Stimulated activated CD4-positive, alpha-beta T cell treated with anti-CD3 and anti-CD28 coated beads, Interleukin-1b, Interleukin-23, amount 100 ng/mL, for 1 hour (primary cell): ENCODE measurements at places on chromosomes 2 and 18.

GRCh38 chr2:145422576-145422975, 902.7 kb upstream of the ZEB2 start:
- DNase-seq, result no peak

GRCh38 chr2:226835420-226835795, 446 bp upstream of the RHBDD1 start:
- DNase-seq, result no peak

DNA sequence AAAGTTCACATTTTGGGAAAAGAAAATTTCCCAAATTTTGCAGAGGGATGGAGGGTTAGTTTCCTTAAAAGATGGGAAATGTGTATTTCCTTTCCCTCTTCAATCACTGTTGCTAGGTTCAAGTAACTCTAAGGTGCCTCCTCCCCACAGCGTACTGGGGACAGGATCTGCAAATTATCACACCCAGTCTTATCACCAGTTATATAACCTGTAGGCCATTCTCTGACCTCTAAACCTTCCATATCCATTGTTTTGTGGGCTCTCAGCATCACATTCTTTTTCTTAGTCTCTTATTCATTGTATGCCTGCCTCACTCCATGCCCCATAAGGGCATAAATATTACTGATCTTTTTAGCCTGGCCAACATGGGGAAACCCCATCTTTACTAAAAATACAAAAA, 3.6 kb upstream of the MTHFD2 start:
- no peak for DNase-seq

DNA sequence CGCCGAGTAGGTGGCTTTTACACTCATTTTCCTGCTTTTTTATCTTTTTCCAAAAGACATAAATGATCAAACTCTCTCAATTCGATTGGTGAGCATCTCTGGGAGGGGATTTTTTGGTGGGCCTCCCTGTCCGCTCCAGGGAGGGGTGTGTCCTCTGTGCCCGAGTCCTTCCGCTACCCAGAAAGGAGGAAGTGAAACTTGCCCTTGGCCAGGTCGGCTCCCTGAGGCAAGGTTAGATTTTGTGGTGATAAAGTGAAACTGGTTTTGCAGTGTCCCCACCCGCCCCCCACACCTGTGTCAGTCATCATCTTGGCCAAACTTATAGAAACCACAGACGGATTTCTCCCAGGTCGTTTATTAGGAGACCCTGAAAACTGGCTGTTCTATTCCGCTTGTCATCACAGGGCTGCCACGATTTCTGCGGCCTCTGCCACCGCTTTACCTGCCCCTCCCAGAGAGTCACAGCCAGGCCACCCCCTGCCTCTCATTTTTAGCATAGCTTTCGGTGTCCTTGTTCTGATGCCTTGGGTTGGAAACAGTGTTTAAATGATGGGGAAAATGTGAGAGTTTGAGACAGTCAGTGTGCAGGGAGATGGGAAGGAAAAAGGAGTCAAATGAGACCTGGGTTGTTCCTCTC, 93.6 kb downstream of the SH3BP4 start:
- no peak for DNase-seq

GRCh38 chr18:24928301-24928878, 423.6 kb downstream of the ZNF521 start:
- DNase-seq, result no peak

DNA sequence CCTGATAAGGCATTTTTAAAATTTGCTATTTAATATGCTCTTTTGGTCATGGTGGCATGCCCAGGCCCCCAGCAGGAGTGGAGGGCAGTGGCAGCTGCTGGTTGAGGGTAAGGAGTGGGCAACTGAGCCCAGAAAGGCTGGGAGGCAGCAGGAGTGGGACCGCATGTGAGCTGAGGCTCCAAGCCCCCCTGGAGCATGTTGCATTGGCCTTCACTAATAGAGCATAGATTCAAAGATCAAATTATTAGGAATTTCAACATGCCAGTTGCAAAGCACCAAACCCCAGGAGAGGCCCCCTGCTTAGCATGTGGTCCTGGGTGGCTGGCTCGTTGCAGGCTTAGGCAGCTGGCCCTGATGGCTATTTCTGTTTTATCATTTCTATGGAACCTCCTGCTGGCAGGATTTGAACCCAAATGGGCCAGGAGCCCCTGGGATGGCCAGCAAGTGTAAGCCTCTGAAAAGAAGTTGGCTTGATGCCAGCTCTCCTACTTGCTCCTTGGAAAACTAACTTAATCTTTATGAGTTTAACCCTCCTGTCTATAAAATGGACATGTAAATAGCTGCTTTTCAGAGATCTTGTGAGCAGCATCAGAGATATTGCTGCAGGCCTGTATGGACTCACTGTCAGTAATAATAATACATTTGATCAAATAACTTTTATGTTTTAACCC, 42.1 kb upstream of the TMEM131 start:
- DNase-seq, result no peak

DNA sequence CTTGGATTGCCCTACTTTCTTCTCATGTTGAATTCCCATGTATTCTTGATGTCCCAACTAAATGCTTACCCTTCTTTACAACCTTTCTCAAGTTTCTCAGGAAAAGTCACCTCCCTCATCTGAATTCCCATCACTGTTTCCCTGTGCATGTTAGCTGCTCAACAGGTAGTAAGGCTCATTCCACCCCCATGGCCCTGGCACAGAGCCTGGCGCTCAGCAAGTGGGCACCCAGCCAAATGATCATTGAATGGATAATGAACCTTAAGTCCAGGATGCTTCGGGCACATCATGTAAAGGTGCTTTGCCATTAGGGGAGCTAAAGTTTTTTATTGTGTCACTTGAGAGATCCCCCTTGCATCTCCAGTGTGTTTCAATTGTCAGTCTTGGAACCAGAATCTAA, 124.0 kb downstream of the PKP4 start:
- no peak for DNase-seq

DNA sequence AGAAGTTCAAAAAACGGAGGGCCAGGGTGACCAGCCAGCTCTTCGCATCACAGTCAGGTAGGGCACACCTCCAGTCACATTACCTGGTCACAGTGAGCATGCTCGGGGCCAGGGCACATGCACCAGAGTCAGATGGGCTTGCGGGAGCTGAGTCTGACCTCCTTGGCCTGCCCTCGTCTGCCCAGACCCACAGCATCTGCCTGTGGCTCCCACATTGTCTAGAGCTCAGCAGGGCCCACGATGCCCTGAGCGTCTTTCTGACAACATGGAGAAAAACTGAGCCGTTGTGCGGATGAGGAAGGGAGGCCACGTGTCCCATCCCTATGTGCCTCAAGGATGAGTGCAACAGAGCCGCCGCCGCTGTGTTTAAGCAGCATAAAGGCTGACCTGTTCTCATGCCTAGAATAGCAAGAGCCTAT, 37.6 kb downstream of the CRACDL start:
- no peak for DNase-seq

DNA sequence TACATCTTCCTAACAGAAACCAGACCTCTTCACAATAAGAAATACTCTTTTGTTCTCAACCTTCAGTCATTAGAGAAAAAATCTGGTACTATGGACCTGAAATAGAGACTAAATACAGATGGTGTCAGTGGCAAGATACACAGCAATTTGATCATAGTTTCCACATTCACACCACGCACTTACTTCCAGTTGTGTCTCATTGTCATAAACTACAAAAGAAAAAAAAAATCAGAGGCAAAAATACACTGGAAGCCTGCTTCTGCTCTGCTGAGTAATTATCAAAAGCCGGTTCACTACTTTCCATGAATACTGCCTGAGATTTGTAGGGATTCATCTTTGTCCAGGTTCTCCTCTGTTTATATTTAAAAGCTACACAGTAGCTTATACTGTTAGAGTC, 182.6 kb downstream of the PID1 start:
- DNase-seq, result no peak

GRCh38 chr2:5701266-5701665, 9.1 kb downstream of the SOX11 start:
- no peak for DNase-seq

- no peak for DNase-seq
Measured at GRCh38 chr2:234950730-234951663, 820 bp upstream of the SH3BP4 start.

DNA sequence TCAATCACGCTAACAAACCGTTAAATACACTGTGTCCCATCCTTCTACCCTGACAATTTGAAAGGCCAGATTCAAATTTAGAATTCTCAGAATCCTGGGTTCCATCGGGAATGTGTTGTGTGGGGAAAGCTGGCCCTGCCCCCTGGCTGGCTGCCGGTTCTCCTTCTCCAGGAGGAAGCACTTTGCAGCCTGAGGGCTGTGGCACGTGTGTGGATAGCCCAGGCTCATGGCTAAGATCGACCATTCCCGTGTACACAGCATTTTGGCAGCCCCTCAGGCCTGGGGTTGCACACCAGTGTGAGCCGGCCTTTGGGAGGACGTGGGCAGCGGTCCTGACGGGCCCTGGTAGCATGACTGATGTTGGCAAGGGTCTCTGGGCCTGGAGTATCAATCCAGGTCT, 51.0 kb upstream of the ROCK2 start:
- DNase-seq, result no peak

- DNase-seq, result no peak
Measured at GRCh38 chr2:233981574-233982420, 64.6 kb downstream of the TRPM8 start.

GRCh38 chr2:148978706-148979105, 59.8 kb upstream of the LYPD6B start:
- DNase-seq, result no peak

DNA sequence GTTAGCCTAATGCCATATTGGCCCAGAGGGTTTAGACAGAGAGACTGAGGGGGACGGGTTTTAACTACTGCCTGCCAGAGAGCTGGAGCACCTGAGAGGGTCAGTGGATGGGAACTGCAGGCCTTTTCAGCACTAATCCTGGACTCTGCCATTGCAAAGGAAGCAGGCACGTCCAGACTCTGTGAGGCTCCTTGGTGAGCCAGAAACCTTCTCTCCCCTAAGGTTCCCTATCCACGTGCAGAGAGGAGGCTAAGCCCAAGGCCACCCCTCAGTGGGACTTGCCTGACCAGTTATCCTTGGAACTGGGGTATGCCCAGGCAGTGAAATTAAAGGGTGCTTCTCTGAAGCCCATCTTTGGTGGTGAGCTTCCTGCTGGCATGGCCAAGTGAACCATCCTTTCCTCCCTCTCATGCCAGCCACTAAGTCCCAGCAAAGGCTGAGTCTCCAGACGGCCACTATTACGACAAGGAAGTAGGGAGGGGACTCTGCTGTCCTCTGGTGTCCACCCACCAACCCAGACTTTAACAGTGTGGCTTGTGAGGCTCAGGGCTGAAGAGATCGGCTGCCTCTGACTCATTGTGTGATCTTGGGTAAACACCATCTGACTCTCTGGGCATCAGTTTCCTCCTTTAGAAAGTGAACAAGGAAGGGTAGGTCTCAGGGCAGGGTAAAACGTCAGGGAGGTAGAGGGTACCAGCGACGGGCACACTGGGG, 3.9 kb upstream of the MLPH start:
- no peak for DNase-seq

GRCh38 chr2:117523267-117523666, 291.2 kb upstream of the DDX18 start:
- no peak for DNase-seq

DNA sequence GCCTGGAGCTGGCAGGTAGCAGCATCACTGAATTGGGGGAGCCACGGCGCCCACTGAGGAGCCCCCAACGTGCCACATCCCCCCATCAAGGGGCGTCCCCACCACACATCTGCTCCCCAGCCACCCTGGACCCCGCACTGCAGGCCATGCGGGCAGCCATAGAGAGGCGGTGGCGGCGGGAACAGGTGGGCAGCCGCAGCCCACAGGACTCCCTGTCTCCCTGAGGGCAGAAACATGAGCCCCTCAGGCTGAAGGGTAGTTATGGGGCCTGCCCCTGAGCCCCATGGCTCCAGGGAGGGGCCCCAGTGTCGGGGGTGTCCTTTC, 26.6 kb downstream of the CROCC2 start:
- no peak for DNase-seq

GRCh38 chr18:50051288-50051687, 143.7 kb downstream of the MYO5B start:
- no peak for DNase-seq

DNA sequence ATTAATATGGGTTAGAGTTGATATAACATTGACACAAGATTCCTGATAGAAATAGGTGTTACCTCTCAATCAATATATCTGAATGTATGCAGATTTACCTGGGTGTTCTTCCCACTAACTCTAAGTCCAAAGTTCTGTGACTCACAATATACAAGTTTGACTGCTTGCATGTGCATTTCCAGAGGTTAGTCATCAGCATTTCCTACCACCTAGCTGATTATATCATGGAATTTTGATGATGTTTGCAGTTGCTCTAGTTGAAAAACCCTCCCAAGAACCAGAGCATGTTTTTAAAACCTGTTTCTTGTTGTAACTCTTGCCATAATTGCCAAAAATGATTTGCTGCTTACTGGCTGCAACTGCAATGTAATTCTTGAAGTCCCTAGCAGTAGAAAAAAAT, 15.0 kb upstream of the DSG1 start:
- no peak for DNase-seq

- DNase-seq, result no peak
Measured at GRCh38 chr2:230660294-230661060, 52.2 kb upstream of the CAB39 start.

DNA sequence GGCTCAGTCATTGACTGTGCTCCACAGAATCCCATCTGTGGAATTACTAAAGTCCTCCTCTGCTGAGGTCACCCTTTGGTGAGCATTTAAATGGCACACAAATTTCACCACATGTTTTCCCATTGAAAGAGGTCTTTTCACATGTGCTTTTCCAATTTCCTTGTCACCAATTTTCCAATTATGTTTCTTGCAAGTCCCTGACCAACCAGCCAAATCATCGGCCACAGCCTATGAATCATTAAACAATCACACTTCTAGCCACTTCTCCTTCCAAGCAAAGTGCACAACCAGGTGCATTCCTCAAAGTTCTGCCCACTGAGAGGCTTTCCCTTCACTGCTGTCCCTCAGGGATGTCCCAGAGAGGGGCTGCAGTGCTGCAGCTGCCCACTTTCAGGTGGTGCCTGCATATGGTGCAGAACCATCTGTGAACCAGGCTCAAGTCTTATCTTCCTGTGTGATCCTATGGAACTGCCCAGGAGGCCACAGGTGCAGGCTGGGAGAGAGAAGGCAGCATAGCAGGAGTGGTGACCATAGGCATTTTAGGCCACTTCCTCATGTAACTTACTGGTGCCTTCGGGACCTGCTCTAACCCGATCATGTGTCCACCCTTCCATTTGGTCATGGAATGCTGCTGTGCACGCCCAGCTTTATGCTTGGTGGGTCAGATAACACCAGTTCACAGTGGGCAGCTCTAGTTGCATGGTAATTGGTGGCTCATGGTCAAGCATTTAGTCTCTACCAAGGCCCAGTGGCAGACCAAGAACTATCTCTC, 153.0 kb downstream of the SEPTIN10 start:
- DNase-seq, result no peak

DNA sequence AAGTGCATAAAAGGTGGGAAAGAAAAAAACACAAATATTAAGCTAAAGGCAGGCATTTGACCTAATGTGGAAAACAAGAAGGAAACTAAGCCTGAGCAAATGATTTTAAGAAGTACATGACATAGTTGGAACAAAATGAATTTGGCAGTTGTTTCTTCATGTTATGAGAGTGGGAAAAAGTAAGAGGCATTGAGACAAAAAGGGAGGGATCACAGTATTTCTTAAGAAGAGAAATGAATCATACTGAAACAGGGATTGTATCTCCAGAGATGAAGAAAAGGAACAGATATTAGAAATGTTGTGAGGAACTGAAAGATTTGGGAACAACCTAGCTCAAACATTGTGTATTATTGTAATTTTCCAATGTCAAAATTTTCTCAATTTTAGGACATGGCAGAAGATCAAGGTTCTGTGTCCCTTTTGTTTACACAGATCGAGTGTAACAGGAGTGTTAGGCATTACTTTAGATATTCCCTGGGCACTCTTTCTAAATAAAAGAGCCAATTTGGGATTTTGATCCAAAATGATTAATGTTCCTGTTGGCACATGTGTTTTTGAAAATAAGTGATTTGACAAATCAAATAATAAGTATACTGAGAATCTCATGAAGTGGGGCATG, 98.6 kb downstream of the CALCRL start:
- no peak for DNase-seq
